CD4-positive, alpha-beta T cell treated with Interleukin-21 for 1 hour (primary cell): ENCODE measurements at places on chromosomes 3 and 15.

DNA sequence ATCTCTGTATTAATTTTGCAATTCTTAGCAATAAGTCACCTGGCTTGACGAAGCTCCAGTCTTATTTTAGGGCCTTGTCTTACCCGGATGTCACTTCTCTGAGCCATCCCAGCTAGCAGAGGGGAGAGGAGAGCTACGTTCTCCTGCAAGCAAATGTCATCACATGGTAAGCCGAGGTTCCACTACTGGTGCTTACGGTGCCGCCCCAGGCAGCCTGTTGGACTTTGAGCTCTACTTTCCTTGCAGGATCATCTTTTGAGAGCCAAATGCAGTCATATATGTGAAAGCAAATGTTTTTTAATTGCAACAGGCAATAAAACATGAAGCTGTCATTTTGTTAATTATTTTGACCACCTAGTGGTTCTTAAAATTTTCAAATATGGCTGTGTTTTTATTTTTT lies 140.9 kb downstream of the FAM43A start:
- no peak for DNase-seq

GRCh38 chr3:42001777-42002176 lies 39.9 kb upstream of the ULK4 start:
- no peak for DNase-seq

GRCh38 chr3:150142936-150143335 lies 172.2 kb upstream of the PFN2 start:
- no peak for DNase-seq

DNA sequence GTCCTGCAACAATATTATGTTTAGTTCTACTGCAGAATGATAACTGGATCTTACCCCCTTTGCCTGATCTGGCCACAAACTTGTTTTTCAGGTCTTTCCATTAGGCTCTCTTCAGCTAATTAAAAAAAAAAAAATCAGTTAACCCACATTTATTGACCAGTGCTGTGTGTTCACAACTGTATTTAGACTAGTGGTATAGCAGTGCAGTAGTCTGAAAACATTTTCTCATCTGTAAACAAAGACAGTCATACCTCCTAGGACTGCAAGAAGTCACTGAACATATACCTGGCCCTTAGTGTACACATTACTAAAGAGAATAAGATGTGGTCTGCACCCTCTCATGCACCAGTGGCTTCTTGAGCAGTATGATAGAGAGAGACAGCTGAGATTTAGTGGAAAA lies 22.5 kb downstream of the LPP start:
- DNase-seq = no peak

- DNase-seq = no peak
Measured at GRCh38 chr3:13261104-13261830, 158.9 kb downstream of the NUP210 start.

- DNase-seq = no peak
Measured at GRCh38 chr15:64013179-64014062, 32.9 kb downstream of the DAPK2 start.

- no peak for DNase-seq
Measured at GRCh38 chr15:88607951-88608350, 13.2 kb upstream of the AEN start.

DNA sequence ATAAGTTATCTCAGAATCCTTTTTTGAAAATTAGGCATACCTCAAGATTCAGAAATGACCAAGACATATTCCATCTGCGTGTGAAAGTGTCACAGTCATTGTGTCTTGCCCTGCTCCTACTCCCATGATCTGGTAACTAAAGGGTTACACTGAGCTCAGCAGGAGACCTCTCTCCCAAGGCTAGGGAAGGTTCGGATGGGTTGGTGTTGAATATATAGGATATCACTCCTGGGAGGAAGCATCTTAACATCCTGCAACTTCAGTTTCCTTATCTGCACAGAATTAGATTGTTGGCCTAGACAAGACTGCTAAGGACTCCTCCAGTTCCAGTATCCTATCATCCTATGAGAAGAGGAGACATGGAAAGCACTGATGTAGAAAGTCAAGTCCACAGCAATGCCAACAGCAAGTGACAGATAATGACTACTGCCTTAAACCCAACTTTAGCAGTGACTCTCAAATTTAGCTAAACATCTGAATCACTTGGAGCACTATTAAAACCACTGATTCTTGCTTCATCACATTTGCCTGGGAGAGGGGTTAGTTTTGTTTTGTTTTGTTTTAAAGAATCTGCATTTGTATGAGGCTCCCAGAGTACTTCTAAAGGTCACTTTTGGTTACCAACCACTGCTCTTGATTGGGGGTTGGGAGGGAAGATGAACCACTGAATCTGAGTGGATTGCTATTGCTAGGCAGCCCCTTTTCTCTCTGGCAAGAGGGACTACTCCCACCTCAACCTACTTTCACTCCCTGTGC lies 9.7 kb downstream of the ADAMTS9 start:
- DNase-seq = no peak

- DNase-seq = no peak
Measured at GRCh38 chr3:181710345-181711291, 1.1 kb upstream of the SOX2 start.

- DNase-seq = no peak
Measured at GRCh38 chr3:171840811-171841619, 2.1 kb upstream of the TMEM212 start.

- DNase-seq = no peak
Measured at GRCh38 chr15:58146749-58147148, 8.6 kb downstream of the AQP9 start.

DNA sequence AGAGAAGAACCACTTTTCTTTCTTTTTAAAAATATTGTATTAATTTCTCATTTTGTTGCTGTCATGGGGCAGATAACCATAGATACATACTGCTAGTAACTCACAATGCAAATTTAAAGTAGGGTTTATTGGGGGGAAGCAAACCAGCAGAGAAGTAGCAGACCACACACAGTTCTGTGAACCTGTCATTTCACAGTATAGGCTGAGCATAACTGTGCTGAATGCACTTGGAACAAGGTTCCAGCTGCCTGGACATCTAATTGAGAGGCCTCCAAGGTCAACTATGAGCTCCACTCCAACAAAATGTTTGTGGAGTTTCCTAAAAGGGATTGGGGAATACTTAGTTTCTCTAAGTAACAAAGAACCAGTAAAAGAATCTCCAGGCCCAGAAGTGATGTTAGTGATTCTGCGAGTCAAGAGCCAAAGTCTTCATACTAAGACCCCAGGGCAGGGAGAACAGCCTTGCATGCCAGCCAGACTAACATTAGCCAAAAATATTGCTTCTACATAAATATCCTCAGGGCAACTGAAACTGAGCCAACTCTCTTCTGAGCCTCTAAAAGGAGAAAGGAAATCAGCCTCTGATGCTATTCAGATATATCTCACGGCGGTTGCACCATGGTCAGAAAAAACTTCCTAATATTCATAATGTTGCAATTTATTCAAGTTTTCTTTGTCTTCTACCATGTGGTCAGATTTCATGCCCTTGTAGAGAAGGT lies 856.4 kb upstream of the ALCAM start:
- no peak for DNase-seq

DNA sequence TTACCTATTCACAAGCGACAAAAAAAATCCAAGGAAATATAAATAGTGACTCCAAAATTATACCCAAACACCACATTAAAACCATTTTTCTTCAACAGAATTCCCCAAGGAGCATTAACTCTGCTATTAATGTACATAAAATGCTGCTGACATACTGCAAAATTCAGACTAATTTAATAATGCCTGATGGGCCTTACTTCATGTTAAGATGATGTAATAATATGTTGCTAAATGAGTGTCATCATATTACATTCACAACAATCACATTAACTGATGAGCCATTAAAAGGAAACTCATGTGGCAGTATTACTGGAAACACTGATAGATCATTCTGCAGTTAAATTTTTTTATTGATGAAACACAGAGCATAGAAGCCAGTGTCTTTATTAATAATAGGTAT lies 204.9 kb upstream of the CGNL1 start:
- no peak for DNase-seq

GRCh38 chr3:8503871-8504610 lies 2.4 kb downstream of the LMCD1 start:
- no peak for DNase-seq

DNA sequence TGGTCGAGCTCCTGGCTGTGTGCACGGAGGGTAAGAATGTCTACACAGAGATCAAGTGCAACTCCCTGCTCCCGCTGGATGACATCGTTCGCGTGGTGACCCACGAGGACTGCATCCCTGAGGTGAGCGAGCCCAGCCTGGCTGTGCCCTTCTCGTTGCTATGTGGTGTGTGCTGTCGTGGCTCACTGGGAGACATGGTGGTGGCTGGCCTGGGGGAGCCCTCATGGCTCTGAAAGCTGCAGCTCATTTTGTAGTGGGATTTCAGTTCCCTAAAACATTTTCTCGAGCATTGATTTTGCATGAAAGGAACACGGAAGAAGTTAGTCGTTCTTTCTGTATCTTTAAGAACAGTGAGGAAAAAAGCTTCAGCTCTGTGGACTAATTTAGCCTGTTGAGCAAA lies 200.5 kb downstream of the ITPR1 start:
- no peak for DNase-seq

DNA sequence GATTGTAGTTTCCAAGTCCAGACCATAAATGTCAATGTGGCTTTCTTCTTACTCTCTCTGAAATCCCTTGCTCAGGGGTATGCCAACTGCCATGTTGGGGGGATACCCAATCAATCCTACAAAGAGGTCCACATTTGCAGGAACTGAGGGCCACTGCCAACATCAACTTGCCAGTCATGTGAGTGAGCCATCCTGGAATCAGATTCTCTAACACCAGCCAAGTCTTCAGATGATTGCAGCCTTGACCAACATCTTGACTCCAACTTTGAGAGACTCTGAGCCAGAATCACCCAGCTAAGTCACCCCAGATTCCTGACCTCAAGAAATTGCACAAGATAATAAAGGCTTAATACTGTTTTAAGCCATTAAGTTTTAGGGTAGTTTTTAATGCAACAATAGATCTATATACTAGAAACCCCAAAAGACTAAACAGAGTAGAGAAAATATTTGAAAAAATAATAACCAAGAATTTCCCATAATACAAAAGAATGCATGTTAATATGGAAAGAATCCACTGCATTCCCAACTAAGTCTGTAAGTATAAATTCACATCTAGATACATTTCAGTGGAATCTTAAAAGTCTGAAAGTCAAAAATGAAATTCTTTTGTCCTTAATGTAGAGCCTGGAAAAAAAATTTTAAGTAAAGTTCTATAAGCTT lies 22.4 kb downstream of the ISG20 start:
- DNase-seq = no peak

- no peak for DNase-seq
Measured at GRCh38 chr15:91100814-91101607, 954 bp downstream of the SV2B start.

DNA sequence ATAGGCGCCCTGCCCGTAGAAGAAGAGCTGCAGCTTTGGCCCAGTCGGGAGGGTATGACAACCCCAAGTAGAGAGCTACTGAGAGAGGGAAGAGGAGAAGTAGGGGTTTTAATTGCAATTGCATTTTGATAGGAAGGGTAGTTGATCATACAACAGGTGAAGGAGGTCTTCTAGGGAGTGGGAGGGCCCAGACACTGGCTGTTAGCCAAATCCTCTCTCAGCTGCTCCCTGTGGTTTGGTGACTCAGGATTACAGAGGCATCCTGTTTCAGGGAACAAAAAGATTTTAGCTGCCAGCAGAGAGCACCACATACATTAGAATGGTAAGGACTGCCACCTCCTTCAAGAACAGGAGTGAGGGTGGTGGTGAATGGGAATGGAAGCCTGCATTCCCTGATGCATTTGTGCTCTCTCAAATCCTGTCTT lies 408.9 kb upstream of the THBS1 start:
- no peak for DNase-seq

DNA sequence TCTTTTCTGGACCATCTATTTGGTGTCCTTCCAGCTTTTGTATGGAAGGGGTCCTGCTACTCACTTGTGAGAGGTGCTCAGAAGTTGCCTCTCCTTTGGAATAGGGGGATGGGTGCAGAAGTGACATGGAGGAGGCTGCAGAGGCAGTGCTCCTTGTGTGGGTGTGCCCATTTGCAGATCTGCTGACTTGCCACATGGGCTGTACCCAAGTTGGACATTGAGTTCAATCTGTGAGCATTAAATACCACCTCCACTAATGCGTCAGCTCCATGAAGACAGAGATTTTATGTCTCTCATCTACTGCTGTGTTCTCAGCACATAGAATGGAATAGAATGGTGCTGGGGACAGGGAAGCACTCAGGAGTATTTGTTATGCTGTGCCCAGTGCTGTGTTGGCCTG lies 76.2 kb downstream of the RGMA start:
- DNase-seq = no peak

- no peak for DNase-seq
Measured at GRCh38 chr15:73717206-73717605, 33.0 kb downstream of the CD276 start.

- DNase-seq = no peak
Measured at GRCh38 chr3:12198301-12198700, 39.6 kb upstream of the TIMP4 start.

GRCh38 chr3:24479816-24480215 lies 14.8 kb downstream of the THRB start:
- DNase-seq = no peak

GRCh38 chr15:27482287-27482686 lies 511.3 kb downstream of the GABRG3 start:
- no peak for DNase-seq

DNA sequence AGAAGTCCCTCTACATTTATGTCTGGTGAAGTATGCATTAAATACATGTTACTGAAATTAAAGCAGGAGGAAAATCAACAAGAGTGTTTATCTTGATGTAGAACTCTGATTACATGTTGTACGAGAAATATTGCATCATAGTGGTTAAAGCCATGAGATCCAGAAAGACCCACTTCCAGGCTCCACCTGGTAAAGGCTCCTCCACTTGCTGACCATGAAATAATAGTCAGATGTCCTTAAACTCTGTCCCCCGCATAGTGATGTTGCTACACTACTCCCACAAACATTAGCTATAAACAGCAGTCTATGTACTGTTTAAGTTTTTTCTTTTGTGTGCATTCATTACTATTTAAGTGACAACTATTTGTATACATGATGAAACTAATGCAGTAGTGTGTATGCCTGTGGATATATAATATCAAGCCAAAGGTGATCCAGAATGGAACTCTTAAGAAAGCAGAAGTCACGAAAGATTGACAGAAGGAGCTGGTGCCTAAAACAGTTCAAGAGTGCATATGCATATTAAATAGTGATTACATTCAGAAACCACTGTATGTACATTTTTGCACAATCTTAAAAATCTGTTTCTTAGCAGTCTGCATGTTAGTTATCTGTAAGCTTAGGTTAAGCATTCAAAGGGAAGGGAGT lies 264.4 kb upstream of the KCNMB2 start:
- DNase-seq = no peak
